ENCODE measurements at places on chromosomes 2 and 18.

DNA sequence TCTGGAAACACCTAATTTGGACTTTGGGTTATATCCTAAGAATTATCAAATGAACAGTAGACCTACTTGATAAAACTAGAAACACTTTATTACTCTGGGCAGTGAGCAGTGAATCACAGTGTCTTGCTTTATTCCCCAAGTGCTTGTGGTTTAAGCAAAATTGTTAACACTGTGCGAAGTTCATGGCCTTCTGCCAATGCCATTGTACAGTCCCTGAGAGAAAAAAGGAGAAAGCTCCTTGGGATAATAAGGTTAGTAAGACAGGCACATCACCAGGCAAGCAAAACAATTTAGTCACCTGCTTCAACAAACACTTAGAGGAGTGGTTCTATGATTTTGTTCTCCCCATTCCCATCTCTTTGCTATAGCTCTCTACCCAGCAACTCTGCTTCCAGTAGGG lies 39.8 kb downstream of the ADCYAP1 start:
- H3K27ac ChIP-seq, result no peak overlapping the region
- H3K36me3 ChIP-seq, result no peaks in the 10 kb centered on the region
- no peaks in the 10 kb centered on the region for H3K4me1 ChIP-seq
- no peak overlapping the region for H3K4me3 ChIP-seq
- DNase-seq, result no peak

DNA sequence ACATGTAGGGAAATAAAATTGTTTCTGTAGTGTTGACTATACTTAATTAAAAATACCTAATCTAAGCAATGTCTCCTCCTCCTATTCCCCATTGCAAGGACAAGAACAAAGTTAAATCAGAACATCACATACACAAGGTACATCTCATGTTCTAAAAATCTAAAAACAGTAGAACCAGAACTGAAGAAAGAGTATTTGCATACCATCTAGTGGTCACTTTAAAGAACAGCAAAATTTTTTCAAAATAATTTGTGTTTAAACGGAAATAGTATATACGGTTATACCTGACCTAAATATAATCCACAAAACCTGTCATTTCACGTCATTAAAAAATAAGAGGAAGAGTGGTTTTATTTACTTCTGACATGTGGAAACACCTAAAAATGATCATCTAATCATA lies 294.3 kb upstream of the KCNH7 start:
- no peaks in the 10 kb centered on the region for H3K27me3 ChIP-seq
- H3K36me3 ChIP-seq, result no peaks in the 10 kb centered on the region
- no peaks in the 10 kb centered on the region for H3K4me1 ChIP-seq
- DNase-seq, result no peak
- no peak overlapping the region for H3K4me3 ChIP-seq

- H3K4me1 ChIP-seq, result no peaks in the 10 kb centered on the region
- H3K4me3 ChIP-seq, result no peak overlapping the region
- no peak for DNase-seq
Measured at GRCh38 chr2:33236482-33237385, 239.7 kb upstream of the RASGRP3 start.

GRCh38 chr2:96407041-96407918 lies 71.7 kb downstream of the NCAPH start:
- DNase-seq, result peak; percentile 79
- peak overlapping the region; percentile 81 for H3K27ac ChIP-seq
- H3K4me3 ChIP-seq, result no peak overlapping the region
- no peaks in the 10 kb centered on the region for H3K4me1 ChIP-seq
- H3K27me3 ChIP-seq, result no peaks in the 10 kb centered on the region

GRCh38 chr2:13919981-13920382 lies 712.5 kb upstream of the LRATD1 start:
- no peak overlapping the region for H3K27ac ChIP-seq
- H3K4me1 ChIP-seq, result no peaks in the 10 kb centered on the region
- no peak for DNase-seq

- no peak for DNase-seq
- no peak overlapping the region for H3K4me3 ChIP-seq
- no peaks in the 10 kb centered on the region for H3K36me3 ChIP-seq
- H3K4me1 ChIP-seq, result no peaks in the 10 kb centered on the region
Measured at GRCh38 chr2:159942146-159942545, 120.3 kb downstream of the PLA2R1 start.

- no peak overlapping the region for H3K27ac ChIP-seq
- H3K4me1 ChIP-seq, result no peaks in the 10 kb centered on the region
- no peaks in the 10 kb centered on the region for H3K27me3 ChIP-seq
- no peaks in the 10 kb centered on the region for H3K36me3 ChIP-seq
Measured at GRCh38 chr2:129178356-129178755, 801.1 kb upstream of the RAB6C start.

- H3K27ac ChIP-seq, result no peak overlapping the region
- H3K27me3 ChIP-seq, result no peaks in the 10 kb centered on the region
- H3K36me3 ChIP-seq, result no peaks in the 10 kb centered on the region
- no peak overlapping the region for H3K4me3 ChIP-seq
Measured at GRCh38 chr2:172328103-172328841, 99.1 kb upstream of the ITGA6 start.

GRCh38 chr2:69667805-69668382 lies 24.4 kb upstream of the AAK1 start:
- no peak overlapping the region for H3K4me3 ChIP-seq
- no peak for DNase-seq
- no peaks in the 10 kb centered on the region for H3K4me1 ChIP-seq
- no peaks in the 10 kb centered on the region for H3K36me3 ChIP-seq

DNA sequence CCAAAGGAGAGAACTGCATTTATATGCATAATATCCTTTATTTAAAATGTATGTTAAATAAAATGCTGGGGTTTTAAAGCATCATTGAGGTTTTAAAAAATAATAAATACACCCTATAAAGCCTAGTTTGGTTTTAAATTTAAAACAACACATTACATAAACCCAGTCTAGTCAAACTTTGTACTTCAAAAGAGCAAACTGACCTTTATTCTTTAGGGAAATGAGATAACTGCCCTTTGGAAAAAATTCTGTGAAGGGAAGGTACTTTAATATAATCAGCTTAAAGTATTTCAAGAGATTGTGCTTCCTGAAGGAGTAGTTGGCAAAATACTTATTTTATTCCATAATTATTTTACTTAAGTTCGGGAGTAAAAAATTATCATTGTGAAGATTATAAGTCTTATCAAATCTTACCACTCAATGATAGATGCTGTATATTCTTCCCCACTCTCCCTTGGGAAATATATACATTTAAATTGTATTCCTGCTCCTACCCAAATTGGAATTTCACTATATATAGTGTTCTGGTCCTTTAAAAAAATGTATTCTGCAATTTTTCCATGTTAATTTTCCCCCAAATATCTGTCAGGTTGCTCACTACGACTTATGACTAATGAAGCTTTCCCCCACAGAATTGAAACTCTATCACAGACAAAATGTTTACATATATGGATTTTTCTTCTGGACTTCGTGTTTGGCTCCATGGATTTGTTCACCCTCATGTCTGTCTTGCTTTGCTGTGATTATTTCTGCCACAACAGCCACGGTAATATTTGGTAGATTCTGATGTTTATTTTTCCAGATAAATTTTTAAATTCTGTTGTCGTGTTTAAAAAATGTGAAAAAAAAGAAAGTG lies 42.1 kb downstream of the ZC3H6 start:
- no peaks in the 10 kb centered on the region for H3K4me1 ChIP-seq
- no peak overlapping the region for H3K27ac ChIP-seq
- H3K27me3 ChIP-seq, result no peaks in the 10 kb centered on the region
- no peaks in the 10 kb centered on the region for H3K36me3 ChIP-seq
- no peak for DNase-seq
- no peak overlapping the region for H3K4me3 ChIP-seq

DNA sequence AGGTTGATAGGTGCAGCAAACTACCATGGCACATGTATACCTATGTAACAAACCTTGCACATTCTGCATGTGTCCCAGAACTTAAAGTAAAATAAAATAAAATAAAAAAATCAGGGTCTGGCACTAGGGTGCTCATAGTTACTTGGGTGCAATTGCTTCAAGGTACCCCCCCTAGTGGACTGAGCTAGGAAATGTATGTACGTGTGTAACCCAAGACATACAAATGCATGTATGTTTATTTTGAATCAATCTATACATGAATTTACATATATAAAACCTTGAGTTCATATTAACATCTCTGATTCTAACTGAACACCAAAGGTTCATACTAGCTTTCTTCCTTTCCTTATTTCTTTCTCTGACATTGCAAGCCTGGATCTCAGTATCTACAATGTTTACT lies 51.5 kb downstream of the USP37 start:
- no peaks in the 10 kb centered on the region for H3K36me3 ChIP-seq
- H3K4me3 ChIP-seq, result no peak overlapping the region
- H3K27ac ChIP-seq, result no peak overlapping the region
- H3K27me3 ChIP-seq, result no peaks in the 10 kb centered on the region
- no peak for DNase-seq

DNA sequence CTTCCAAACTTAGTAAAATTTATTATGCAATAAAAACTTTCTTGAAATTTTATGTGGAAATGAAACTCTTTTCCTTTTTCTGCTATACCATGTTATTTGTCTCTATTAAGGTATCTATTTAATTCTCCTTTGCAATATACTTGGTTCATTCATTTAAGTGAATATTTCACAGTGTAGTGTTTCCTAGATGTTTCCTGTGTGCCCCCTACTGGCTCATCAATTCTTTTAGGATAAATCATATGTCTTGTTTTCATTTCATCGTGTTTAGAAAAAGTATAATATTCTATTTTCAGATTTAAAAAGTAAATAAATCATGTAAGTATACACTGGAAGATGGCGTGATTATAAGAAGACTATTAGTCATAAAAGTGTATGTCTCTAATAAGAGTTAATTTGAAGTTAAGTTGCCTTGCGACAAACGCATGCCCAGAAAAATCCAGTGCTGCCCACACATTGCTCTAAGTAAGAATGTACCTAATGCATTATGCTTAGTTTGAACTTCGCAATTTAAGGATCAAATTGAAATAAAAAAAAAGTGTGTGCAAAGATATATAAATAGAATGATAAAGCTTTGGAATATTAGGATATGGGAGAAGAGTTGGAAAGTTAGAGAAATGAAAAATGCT lies 525.4 kb downstream of the KCNJ3 start:
- H3K36me3 ChIP-seq, result no peaks in the 10 kb centered on the region
- H3K4me3 ChIP-seq, result no peak overlapping the region
- no peak overlapping the region for H3K27ac ChIP-seq
- no peaks in the 10 kb centered on the region for H3K4me1 ChIP-seq
- no peak for DNase-seq

DNA sequence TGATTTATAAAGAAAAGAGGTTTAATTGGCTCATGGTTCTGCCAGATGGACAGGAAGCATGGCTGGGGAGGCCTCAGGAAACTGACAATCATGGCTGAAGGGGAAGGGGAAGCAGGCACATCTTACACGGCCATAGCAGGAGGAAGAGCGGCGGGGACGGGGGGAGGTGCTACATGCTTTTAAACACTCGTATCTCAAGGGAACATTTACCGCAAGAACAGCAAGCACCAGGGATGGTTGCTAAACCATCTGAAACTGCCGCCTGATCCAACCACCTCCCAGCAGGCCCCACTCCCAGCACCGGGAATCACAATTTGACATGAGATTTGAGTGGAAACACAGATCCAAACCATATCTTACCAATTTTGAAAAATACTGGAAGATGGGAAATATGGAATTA lies 362.8 kb downstream of the FBXO15 start:
- no peak for DNase-seq
- no peaks in the 10 kb centered on the region for H3K27me3 ChIP-seq

GRCh38 chr2:36338124-36338826 lies 17.3 kb upstream of the CRIM1 start:
- no peaks in the 10 kb centered on the region for H3K36me3 ChIP-seq
- no peak for DNase-seq
- no peak overlapping the region for H3K4me3 ChIP-seq
- H3K4me1 ChIP-seq, result no peaks in the 10 kb centered on the region
- H3K27ac ChIP-seq, result no peak overlapping the region

DNA sequence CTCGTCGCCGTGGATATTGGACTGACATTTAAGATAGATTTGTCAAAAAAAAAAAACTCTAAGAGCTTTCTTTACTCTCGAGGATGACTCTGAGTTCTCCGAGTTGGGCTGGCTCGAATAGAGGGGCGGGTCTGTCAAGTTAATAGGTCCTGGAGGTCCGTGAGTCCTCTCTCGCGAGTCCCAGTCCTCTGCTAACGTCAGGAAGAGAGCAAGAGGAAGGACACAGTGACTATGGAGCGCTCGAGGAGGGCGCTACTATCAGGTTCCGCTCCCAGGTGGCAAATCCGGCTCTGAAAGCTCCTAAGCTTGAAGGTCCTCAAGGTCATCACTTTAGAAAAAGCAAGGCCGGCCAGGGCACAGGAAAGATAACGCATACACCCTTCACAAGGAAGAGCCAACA lies 404 bp upstream of the AKAIN1 start:
- H3K27me3 ChIP-seq, result peaks cover 61% of the 10 kb centered on the region
- no peak for DNase-seq
- no peak overlapping the region for H3K27ac ChIP-seq
- no peaks in the 10 kb centered on the region for H3K4me1 ChIP-seq

- DNase-seq, result no peak
- no peaks in the 10 kb centered on the region for H3K4me1 ChIP-seq
- H3K36me3 ChIP-seq, result no peaks in the 10 kb centered on the region
- H3K27me3 ChIP-seq, result no peaks in the 10 kb centered on the region
- H3K27ac ChIP-seq, result no peak overlapping the region
- no peak overlapping the region for H3K4me3 ChIP-seq
Measured at GRCh38 chr2:98892871-98893270, 43.2 kb downstream of the CRACDL start.

GRCh38 chr18:36862182-36862581 lies 33.3 kb downstream of the KIAA1328 start:
- no peak overlapping the region for H3K27ac ChIP-seq
- DNase-seq, result no peak
- no peaks in the 10 kb centered on the region for H3K36me3 ChIP-seq

DNA sequence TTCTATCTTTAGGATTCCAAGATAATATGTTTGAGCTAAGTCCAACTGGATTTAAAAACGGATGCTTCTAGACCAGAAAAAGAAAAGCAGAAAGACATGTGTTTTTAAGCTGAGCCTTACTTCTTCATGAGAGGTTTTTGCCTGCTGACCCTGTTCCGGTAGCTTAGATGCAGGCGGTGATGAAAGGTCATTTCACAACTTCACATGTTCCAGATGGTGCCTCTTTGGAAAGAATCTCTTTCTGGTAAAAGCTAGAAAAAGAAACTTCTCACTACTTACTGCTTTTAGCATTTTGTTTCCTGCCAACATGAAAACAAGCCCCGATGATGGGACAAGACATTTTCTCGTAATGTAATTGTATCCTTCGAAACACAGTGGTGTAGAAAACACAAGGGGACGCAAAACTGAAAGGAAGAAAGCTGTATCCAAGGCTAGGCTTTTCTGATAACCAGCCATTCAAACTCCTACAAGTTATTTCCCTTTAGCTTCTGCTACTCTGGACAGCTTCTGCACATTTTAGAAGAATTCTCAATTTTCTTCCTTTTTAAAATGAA lies 407.3 kb upstream of the LYPD1 start:
- no peaks in the 10 kb centered on the region for H3K4me1 ChIP-seq
- H3K27me3 ChIP-seq, result no peaks in the 10 kb centered on the region
- DNase-seq, result no peak
- no peaks in the 10 kb centered on the region for H3K36me3 ChIP-seq
- no peak overlapping the region for H3K4me3 ChIP-seq
